OCI-M1 (cell line): ENCODE measurements at places on chromosomes 2 and 18.

DNA sequence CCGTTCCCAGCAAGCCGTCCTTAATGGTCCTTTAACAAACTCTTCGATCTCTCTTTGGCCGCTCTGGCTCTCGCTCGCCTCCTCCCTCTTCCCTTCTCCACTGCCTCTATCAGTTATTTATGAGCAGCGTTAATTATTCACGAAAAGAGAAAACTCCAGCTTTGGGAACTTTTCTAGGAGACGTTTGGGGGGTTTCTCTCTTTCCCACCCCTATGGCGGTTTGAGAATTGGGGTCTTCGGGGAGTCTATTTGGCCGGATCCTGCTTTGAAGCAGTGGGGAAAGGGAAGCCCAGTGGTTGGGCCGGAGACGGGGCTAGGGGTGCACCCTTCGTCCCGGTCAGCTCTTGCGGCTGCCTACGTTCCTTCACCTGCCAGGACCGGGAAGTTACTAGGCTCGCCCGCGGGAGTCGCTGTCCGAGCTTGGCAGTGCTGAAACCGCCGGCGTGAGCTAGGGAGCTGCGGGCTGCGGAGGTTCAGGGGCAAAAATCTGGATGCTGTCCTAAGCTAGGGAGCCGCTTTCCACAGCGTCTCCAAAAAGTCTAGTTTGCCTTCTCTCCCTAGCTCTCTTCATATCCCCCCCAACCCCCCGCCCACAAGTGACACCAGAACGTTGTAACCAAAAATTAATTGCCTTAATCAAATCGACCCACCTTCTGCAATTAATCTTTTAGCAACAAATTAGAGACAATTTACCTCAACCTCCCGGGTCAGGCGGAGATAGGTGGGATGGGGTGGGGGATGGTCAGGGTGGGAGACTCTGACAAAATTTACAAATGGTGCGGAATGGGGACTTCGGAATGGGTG lies 8.9 kb upstream of the SKOR2 start:
- no peak for DNase-seq

DNA sequence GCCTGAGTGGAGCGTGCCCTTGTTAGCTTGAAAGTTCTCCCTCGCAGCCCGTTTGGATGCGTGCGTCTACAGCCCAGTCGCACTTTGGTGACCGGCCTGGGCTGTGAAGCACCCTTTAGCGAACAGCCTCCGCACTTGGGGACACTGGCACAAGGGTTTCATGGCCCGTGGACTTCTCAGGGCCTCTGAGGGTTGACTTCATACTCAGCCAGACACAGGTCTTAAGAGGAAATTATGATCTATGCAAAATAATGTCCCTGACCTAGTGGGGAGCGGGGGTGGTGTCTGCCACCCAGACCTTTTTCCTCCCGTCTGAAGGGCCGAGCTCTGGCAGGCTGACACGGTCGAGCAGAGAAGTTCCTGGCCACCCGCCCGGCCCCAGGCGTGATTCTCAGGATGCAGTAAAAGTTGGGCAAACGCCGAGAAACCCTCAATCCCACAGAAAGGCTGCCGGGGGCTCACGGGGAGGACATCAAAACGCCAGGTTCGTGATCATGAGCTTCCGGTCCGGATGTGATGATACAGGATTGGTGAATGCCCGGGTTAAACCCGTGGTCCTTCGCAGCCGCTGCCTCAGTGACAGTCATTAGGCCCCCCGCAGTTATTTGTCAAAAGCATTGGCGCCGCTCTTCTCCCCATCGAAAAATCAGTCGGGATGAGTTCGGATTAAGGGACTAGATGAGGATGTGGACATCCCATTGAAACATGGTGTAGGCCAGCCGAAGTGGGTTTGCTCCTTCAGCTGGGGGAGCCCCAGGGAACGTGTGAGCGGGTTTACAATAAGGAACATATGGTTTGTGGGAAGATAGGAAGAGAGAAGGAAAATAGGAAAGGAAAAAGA lies 3.6 kb upstream of the PAX3 start:
- no peak for DNase-seq

DNA sequence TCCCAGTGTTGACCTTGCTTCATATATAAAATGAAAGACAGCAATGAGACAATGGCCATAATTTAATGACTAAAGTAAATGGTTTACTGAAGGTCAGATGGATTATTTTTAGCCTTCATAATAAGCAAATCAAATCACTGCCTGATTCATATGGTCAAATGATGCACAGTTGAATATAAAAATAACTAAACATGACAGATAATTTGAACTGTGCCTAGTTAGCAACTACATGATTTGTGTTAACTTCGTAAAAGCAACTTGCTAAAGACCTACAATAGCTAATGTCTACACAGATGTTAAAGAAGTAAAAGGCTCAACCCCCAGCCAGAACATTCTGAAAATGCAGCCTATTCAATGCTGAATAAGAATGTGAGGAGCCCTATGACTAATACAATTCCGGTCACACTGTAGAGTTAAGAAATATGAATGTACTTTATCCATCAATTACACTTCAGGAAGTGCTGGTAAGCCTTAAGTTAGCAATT lies 590.8 kb upstream of the CDH2 start:
- no peak for DNase-seq

DNA sequence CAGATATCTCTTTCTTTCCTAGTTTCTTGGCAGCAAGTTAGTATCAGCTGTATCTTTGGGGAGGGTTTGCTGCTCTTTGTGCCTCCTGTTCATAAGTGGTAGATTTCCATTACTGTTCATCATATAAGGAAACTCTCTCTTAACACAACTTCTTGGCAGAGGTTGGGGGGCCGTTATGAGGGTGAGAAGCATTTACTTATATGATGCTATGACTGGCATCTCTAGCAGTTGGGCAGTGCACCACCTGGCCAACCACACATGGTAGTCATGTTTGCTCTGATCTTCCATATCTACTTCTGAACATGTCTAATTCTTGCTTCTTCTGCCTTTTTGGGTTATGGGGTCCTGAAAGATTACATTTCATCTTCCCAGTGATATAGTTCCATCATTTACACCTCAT lies 282.2 kb downstream of the CYRIA start:
- no peak for DNase-seq

- DNase-seq: peak; percentile 41
These were observed 145.7 kb upstream of the CDH19 start for GRCh38 chr18:66749481-66750035.

GRCh38 chr18:2653467-2653866 lies 2.1 kb upstream of the SMCHD1 start:
- peak; percentile 31 for DNase-seq

DNA sequence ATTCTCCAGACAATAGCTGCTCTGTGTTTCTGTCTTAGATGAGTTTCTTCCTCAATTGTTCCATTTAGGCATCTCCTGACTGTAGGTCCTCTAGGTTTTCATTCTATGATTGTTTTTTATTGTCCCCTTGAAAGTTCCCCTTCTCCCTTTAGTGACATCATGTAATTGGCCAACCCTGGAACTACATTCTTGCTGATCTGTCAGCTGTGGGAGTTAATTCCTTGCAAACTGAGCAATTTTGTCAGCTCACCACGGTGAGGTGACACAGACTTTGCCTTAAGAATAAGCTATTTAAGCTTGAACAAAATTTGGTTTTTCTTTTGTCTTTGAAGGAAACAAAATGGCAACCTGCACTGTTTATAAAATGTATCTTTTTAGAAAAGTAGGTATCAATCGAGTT lies 95.9 kb downstream of the TXNL1 start:
- DNase-seq: peak; percentile 29

DNA sequence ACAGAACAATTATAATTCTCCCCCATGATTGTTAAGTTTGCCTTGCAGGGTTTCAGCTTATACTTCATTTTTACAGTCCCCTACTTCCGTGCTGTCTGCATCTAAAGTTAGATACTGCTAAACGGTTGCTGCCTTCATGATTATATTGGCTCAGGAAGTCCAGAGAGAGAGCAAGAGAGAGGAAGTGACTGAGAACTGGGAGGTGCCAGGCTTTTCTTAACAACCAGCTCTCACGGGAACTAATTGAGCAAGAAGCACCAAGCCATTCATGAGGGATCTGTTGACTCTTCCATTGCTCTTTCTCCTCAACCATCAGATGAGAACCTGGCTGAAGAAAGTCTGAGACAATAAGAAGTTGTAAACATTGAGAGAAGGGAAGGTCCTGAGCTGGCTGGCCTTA lies 125.5 kb upstream of the SIX2 start:
- DNase-seq: peak; percentile 62

- DNase-seq: no peak
These were observed 54.9 kb downstream of the EDAR start for GRCh38 chr2:108934151-108934550.

DNA sequence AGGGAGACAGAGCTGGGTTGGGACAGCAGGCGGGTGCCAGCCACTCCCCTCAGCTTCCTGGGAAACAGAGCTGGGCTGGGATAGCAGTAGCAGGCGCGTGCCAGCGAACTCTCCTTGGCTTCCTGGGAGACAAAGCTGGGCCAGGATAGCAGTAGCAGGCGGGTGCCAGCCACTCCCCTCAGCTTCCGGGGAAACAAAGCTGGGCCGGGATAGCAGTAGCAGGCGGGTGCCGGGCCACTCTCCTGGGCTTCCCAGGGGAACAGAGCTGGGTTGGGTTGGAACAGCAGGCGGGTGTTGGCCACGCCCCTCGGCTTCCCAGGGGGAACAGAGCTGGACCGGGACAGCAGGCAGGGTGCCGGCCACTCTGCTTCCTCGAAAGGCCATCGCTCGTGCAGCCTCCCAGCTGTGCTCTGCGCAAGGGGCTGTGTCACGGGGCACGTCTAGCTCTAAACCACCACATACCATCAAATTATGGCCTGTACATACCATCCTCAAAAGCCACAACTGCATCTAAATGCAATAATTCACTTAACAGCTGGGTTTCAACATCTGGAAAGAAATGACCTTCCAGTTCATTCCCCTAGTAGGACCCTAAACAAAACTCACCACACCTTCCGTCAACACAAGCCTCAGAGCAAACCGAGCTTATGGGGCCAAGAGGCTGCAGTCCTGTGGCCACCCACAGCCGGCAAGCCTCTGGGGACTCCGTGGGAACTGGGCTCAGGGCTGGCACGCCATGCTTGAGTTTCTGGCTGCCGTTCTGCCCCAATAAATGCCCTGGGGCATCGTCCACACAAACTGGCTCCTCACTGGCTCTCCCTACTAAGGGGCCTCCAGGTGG lies 228.3 kb downstream of the TWIST2 start:
- no peak for DNase-seq

- no peak for DNase-seq
These were observed 19.5 kb downstream of the CYTIP start for GRCh38 chr2:157424374-157424773.

- DNase-seq: no peak
These were observed 898.4 kb upstream of the CELF4 start for GRCh38 chr18:38464024-38464423.

GRCh38 chr2:45199973-45200372 lies 190.7 kb upstream of the SIX2 start:
- no peak for DNase-seq

DNA sequence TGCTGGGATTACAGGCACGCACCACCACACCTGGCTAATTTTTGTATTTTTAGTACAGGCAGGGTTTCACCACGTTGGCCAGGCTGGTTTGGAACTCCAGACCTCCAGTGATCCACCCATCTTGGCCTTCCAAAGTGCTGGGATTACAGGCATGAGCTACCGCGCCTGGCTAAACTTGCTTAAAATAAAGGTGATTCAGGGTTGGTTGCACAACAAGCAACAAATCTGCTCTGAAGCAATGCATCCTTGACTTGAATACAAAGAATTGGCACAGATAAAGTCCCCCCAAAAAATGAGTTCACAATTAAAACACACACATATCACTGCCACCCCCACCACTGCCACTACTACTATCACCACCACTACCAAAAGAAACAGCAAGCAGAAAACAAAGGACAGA lies 34.9 kb downstream of the CCDC88A start:
- no peak for DNase-seq

- DNase-seq: peak; percentile 71
These were observed 749 bp downstream of the STK25 start for GRCh38 chr2:241507430-241508239.

- no peak for DNase-seq
These were observed 2.4 kb downstream of the OXER1 start for GRCh38 chr2:42761554-42761953.

- DNase-seq: no peak
These were observed at the start of gene ACADL for GRCh38 chr2:210224941-210225672. Gene ACADL (minus strand): TSS chr2:210225447. CDS start chr2:210225263, 184 bp downstream.

DNA sequence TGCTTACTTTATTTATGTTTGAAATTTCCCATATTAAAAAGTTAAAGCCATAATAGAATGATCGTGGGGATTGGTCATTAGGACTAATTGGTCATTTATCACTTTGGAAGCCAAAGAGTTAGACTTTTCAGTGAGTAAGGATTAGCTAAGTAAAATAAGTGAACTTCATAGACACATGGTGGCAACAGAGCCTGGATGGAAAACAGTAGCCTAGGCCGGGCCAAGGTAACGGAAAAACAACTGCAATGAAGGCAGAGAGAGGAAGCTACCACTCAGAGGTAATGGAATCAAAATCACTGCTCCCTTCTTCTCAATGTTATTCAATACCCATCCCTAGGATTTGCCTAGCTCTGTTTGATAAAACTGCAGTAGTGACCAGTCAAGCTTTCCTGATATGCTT lies 4.1 kb upstream of the GCG start:
- no peak for DNase-seq

GRCh38 chr2:164952057-164952702 lies 3.1 kb downstream of the SLC38A11 start:
- DNase-seq: no peak

DNA sequence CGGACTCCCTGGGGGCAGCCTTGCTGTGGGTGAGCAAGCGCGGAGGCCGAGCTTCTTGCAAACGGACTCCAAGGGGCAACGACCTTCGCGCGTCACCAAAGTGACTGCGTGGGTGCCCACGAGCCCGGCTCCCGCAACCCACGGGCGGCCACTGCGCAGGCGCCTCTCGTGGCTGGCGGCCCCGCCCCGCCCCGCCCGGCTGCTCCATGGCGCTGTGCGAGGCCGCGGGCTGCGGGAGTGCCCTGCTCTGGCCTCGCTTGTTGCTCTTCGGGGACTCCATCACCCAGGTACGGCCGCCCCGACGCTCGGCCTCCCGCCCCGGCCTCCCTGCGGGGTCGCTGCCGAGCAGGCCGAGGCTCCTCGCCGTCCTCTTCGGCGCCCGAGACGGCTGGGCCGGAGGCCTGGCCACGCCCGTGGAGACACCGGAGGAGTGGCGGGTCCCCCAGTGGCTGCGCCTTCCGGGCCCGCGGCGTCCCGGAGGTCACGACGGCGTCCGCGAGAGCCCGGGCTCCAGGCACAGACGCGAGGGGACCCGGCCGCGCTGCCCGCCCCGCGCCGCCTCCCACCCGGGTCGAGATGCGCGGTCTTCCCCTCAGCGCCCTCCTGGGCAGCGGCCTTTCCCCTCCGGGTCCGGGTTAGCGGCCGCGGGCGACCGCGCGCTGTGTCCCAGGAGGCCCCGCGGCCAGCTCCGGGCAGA lies at the start of gene IAH1:
TSS of gene IAH1 (plus strand) at position 191 of the 697 bp plus-strand sequence. CDS start at position 207, 16 bp downstream.
- DNase-seq: peak; percentile 74

DNA sequence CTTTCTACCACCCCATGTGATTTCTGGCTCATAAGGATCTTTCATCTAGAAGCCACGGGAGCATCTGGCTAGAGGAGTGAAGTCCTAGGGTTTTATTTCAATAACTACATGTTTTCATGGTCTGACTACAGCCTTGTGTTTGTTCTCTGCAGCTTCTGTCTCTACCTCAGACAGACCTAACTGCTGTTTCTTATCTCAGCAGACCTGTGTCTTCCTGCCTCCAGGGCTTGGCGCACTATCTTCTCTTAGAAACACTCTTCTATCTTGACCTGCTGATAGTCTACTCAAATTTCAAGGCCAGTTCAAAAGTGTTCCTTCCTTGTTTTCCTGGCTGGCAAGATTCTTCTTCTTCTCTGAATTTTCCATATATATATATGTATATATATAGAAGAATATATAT lies 11.0 kb upstream of the TRIB2 start:
- peak; percentile 77 for DNase-seq
